Activated CD8-positive, alpha-beta memory T cell treated with anti-CD3 and anti-CD28 coated beads, Interleukin-2, amount 50 U/mL, for 4 hours (primary cell): ENCODE measurements at places on chromosomes 12 and 14.

- no peak for DNase-seq
Measured at GRCh38 chr12:116325336-116325664, 47.8 kb upstream of the MED13L start.

- DNase-seq, result no peak
Measured at GRCh38 chr14:34678306-34678705, 36.1 kb downstream of the CFL2 start.

- DNase-seq, result no peak
Measured at GRCh38 chr12:71029302-71029701, 108.8 kb upstream of the PTPRR start.

GRCh38 chr12:67927815-67928214 is 61.4 kb upstream of the IFNG-AS1 start:
- no peak for DNase-seq

DNA sequence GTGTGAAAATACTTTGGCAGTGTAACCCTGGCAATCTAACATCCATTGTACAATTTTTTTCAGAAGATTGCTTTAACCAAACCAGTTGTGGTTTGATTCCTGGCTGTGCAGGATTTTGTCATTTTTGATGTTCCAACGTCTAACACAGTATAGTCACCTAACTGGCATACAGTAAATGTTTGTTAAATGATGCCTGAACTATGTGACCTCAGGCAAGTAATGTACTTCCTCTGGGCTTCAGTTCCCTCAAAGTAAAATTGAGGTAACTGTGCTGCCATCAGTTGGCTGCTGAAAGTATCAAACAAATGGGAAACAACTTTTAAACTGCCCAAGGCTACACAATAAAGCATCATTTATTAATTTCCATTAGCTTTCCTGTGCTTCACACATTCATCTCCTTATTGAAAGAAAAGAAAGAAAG is 4.3 kb downstream of the TM7SF3 start:
- no peak for DNase-seq

GRCh38 chr14:101489092-101489760 is 72.1 kb upstream of the DIO3 start:
- no peak for DNase-seq

DNA sequence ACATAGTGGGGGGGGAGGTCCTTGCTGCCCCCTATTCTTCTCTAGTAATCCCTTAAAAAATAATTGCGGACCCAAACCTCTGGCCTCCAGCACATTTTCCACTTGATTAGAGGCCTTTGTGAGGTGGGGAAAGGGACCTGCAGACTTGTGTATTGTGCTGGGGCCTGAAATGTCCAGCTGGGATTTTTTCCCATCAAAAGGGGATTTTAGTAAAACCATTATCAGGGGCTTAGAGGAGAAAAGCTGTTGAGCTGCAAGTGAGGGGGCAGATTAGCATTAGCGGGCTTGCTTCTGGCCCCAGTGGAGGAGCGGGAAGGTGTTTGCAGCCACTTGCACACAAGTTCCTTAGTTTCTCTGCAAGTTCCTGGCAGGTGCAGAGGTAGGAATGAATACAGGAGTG is 13.9 kb downstream of the FBXL14 start:
- no peak for DNase-seq

DNA sequence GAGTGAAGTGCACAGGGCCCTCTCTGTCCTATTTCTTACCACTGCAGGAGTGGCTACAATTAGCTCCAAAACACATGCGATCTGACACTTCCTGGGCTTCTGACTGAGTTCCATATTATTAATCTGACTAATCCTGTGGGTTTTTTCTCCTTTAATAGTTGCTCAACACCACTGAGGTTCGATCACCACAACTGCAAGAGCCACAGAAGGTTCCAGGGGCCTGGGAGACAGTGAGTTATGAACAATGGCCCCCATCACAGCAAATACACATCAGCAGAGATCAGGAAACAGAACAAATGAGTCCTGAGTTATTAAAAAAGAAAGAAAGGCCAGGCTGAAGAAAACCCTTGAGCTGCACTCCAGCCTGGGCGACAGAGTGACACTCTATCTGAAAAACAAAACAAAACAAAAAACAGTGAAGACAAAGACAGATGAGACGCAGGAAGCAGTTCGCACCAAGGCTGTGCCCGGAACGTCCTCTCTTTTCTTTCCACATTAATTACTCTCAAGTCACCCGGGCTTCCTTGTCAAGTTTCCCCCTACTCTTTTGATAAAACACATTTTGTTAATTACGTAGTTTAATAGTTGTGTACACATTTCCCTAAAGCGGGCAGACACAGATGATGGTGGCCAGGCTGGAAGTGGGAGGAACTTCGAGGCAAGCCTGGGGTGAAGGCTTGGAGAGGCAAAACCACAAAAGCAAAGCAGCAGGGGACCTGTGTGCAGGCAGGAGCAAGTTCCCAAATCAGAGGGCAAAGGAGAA is 42.7 kb downstream of the CDC42BPB start:
- DNase-seq, result no peak
